ENCODE measurements at places on chromosomes 5 and 9.

DNA sequence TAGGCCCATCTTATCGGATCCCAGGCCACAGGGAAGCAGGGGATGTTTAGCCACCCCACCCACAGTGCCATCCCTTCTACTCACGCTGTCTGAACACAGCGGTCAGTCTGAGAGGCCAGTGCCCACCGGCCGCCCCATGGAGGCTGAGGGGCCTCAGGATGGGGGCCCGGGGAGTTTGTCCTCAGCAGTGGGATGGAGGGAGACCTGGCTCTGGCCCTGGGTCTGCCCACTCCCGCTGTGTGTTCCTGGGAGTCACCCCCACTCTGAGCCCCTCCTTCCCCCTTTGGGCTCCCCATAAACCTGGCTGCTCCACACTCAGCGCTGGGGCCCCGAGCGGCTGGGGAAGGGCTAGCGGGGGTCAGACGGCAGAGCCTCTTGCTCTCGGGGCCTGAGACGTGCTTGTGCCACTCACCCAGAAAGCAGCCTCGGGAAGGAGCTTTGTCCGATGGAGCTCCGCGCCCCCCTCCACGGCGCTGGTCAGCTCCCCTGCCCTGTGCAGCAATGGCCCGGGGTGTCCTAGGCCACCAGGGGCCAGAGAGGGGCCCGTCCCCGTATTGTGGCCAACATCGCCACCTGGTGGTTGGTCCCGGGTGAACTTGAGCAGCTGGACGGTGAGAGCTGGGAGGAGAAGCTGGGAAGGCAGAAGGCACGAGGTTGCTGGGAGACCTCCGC lies 10.9 kb upstream of the LAMC3 start:
- no peak for DNase-seq

DNA sequence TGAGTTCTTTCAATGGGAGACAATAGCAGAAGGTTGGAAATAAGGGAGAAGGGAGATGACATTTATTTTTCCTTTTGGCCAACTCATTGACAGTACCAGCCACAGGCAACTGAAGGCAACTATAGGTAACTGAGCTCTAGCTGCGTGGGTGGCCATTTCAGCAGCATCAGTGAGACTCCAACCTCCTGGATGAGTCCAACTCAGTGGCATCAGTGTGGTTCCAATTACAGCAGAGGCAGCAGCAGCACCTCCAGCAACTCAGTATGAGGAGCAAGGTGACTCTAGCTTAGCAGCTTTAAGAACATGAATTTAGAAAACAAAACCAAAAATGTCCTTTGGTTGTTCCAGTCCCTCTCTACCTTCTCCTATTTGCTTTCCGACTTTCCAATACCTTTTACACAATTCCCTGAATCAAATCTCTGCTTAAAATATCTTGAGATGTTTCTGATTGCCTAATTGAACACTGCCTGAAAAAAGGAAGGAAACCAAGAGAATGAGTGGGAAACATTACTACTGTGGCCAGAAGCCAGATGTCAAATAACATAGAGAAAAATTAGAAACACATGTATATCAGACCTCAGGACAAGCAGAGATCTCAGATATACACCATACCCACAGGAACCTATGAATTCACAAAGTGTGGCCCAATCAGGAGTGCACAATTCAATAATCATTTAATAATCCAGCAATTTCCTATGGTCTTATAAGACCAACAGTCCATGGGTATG lies 166.5 kb upstream of the RORB start:
- DNase-seq: no peak

DNA sequence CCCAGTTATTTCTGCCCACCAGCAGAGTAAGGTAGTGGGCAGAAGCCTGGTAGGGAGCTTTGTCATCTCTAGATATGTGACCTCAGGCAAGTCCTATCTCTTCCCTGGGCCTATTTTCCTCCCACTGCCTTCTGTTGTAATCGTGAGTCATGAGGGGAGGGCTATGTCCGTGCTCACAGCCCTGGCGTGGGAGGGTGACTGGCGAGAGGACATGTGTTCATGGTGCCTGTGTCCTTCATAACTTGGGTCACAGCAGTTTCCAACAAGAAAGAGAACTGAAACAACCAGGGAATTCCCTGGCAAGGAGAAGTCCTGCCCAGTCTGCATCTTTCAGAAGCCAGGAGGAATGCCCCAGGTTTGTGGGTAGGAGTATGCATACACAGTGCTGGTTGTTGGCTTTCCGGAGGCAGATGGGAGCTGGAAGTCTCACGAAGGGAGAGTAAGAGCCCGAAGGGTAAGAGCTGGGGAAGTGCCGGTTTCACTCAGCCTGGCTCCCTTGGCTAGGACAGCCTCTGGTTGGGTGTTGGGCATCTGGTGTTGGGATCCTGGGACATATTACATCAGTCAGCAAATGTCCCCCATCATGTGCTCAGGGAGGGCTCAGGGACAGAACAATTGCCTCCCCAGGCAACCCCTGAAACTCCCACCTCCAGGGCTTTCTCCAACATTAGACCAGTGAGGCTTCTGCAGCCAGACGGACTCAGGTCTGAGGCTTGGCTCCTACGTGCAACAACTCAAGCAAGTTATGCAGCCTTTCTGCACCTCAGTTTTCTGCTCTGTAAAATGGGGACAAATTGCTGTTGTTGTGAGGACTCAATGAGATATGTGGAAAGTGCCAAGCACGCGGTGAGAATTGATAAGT lies 4.3 kb upstream of the TIFAB start:
- peak; percentile 13 for DNase-seq

DNA sequence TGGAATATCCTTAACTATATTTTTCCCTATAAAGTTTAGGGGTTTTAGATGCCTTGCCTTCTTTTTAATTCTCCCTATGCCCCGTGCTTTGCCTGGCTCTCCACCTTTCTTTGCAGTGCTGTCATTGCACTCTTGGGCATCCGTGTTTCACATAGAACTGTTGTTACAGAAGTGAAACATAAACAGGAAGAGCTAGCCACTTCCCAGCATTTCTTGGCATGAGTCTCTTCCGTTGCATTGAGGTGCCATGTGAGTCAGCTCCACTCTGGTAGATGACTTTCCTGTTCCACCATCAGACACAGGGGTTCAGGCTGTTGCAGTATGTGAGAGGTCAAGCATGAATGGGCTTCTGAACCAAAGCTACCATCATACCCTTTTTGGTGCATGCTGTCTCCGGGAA lies 73.4 kb downstream of the ANGPTL2 start:
- DNase-seq: peak; percentile 43

- DNase-seq: no peak
Observed at GRCh38 chr9:107636571-107637381, 147.2 kb upstream of the KLF4 start.

GRCh38 chr5:28156981-28157380 lies 1118.6 kb upstream of the CDH9 start:
- DNase-seq: no peak

GRCh38 chr9:91117474-91117891 lies 244.2 kb downstream of the AUH start:
- DNase-seq: no peak

DNA sequence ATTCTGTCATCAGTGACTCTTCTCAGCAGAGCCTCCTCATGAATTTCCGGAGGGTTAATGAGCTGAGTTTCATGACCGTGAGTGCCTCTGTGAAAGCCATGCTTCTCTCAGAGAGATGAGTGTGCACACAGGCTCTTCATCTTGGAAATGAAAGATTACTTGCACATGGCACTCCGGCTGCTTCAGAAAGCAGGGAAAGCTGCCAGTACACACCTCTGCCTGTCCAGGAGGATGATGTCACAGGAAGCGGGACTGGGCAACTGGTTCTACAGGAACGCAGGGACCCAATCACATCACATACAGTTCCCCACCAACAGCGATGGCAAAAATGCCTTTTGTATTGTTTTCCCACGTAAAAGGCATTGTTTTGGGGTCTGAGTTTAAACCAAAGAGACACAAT lies 286.0 kb upstream of the DAP start:
- no peak for DNase-seq

DNA sequence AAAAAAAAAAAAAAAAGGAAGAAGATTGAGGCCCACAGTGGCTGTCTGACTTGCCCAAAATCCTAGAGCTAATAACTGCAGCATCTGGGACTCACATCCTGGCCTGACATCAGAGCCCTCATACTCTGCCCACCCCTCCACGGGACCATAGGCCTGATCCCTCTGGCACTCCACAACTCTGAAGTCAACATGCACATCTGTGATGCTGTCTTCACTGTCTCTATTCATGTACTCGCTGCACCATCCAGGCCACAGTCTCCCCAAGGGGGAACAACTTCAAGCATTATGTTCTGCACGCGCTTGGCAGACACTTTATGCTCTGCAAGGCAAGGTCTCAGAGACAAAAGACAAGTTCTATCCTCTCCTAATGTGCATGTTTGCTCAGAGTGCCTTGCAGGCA lies 158.2 kb downstream of the SPOCK1 start:
- no peak for DNase-seq

GRCh38 chr9:104948277-104948676 lies 20.3 kb upstream of the ABCA1 start:
- DNase-seq: no peak

- no peak for DNase-seq
Observed at GRCh38 chr9:131863306-131863896, 123.5 kb upstream of the RAPGEF1 start.

DNA sequence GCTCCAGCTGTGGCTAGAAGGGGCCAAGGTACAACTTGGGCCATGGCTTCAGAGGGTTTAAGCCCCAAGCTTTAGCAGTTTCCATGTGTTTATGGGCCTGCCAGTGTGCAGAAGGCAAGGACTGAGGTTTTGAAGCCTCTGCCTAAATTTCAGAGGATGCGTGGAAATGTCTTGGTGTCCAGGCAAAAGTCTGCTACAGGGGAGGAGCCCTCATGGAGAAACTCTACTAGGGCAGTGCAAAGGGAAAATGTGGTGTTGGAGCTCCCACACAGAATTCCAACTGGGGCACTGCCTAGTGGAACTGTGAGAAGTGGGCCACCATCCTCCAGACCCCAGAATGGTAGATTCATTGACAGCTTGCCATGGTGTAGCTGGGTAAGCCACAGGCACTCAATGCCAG lies 527.2 kb upstream of the RORB start:
- DNase-seq: no peak

DNA sequence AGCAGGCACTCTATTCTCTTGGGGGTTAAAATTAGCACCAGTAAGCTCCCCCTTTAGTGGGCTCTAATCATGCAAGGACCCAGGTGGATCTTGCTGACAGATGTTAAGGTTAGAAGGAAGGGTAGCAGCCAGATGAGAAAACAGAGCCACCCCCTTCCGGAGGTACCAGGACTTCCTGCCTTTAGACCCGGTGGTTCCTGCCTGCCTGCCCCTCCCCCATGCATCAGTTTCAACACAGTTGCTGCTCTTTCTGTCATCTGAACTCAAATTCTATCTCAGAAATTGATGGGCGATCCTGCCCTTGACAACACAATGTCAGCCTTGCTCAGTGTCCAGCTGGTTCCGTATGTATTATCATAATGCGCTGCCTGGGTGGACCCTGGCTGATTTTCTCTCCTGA lies 287.3 kb downstream of the EBF1 start:
- DNase-seq: peak; percentile 11

- DNase-seq: no peak
Observed at GRCh38 chr5:106894964-106895363, 775.8 kb downstream of the EFNA5 start.

DNA sequence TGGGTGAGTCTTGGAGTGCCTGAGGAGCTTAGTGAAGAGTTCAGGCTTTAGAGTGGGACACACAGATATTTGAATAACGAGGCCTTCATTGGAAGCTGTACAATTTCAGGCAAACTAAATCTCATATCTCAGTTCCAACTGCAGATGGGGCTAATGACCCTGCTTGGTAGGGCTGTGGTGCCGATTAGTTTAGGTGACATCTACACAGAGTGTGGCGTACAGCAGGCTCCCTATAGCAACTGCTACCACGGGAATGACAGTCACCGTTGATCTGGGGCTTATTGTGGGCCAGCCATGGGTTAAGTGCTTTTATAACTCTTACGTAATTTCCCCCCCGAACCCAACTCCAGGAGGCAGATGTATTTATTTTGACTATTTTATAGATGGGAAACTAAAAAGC lies 70.8 kb downstream of the FAT2 start:
- no peak for DNase-seq

GRCh38 chr9:109320331-109320741 lies 523 bp downstream of the EPB41L4B start:
- DNase-seq: no peak

GRCh38 chr5:121919046-121919445 lies 42.7 kb upstream of the SRFBP1 start:
- DNase-seq: no peak

Data from CD4-positive, alpha-beta T cell treated with Interleukin-2 at 100 ng/mL for 4 hours (primary cell).